Brain pericyte (primary cell): ENCODE measurements at places on chromosomes 12 and 14.

DNA sequence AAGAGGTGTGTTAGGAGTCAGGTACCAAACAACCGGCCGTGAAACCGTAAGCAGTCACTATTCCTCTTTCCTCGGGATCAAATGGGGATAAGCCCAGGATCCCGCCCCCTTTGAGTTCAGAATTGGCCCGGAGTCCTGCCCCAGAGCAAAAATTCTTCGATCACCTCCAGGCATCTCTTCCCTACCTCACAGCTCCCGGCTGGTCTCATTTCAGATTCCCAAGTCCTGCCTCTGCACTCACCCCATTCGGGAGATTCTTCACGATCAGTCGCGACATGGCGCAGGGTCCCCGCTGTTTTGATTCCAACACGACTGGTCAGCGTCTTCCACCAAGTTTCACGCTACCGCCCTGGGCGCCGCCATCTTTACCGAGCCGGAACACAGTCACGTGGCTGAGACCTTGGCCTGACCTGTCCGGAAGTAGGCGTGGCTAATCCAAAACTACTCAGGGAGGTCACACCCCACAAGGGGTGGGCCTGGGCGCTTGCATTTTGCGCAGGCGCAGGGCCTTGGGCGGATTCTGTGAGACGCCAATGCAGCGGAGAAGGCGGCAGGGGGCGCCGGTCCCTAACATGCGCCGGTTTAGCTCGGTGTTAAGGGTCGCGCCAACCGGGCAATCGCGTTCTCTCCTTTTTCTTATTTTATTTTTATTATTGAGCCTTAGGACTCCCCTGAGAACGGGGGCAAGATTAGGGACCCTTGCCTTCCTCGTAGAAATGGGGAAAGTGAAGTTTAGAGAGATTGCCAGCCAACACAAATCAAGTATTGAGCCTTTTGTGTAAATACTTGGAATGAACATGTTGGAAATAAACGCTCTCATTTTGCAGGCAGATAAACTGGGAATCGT is at the start of gene RBM19:
Gene RBM19, minus strand, starts transcription at position 375 of the 847 bp plus-strand sequence. Its CDS starts 98 bp downstream, at position 277.
- peak; percentile 89 for DNase-seq

- no peak for DNase-seq
Measured at GRCh38 chr14:22993517-22993916, 11.2 kb upstream of the AJUBA start.

- DNase-seq, result no peak
Measured at GRCh38 chr12:111368291-111368787, 556 bp downstream of the PHETA1 start.

- no peak for DNase-seq
Measured at GRCh38 chr14:72942934-72943333, 16.7 kb downstream of the DCAF4 start.
